ENCODE measurements at places on chromosomes 13 and 19. TPM values are rescaled to one million over a fixed set of nuclear protein-coding genes. Genes with fewer than 3 reads are reported as not detected.
A peak's percentile ranks its signal among the peaks of the same experiment; 100 is the strongest.

Gene PRKCG
- total RNA-seq: not detected

- no peak overlapping the region for H3K27ac ChIP-seq
- no peaks in the 10 kb centered on the region for H3K36me3 ChIP-seq
- no peaks in the 10 kb centered on the region for H3K27me3 ChIP-seq
Measured at GRCh38 chr13:67033170-67033569, 197.0 kb downstream of the PCDH9 start.

DNA sequence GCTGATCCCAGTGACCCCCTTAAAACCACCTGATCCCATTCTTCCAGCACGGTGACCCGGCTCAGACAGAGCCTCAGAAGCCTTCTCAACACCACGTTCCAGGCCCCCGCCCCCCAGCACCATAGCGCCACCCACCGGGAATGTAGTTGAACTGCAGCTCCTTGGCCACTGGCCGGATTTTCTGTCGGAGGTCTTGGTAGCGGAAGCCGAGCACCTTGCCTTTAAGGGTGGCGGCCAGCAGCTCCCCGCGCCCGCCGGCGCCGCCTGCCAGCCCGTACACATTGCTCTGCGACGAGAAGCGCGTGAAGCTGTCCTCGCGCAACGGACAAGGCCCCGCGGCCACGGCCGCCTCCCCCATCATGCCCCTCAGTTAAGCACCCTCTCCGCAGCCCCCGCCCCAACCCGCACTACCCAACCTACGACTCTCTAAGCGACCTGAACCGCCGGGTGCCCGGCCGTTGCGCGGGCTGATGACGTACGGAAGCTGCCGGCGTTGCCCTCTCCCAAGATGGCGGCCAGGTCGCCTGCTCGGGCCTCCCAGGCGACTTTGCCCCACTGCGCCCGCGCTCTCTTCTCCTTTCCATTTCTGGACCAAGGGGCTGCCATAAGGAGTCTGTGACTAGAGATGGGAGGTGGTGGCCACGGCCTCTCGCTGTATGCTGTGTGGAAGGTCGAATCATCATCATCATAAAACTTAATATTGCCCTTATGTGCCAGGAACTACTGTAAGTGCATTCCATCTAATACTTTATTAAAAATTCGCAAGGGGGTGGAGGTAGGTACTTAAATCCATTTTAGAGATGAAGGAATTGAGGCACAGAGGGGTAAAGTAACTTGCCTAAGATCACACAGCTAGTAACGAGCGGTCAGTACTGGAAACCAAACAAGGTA lies at the start of gene KPTN:
KPTN (minus strand) TSS at position 420 of the 891 bp plus-strand sequence; CDS start at position 361, 59 bp downstream.
- peak within 1 kb of the TSS; percentile 95 for H3K27ac ChIP-seq
- H3K27me3 ChIP-seq: no peaks in the 10 kb centered on the region
- H3K36me3 ChIP-seq: peaks cover 38% of the 10 kb centered on the region
- peaks cover 34% of the 10 kb centered on the region for H3K4me1 ChIP-seq
- H3K4me3 ChIP-seq: peak within 1 kb of the TSS; percentile 91

GRCh38 chr19:32471095-32471494 lies 65.5 kb downstream of the DPY19L3 start:
- peaks cover 29% of the 10 kb centered on the region for H3K36me3 ChIP-seq
- H3K4me3 ChIP-seq: no peak overlapping the region
- no peak for DNase-seq
- H3K27me3 ChIP-seq: no peaks in the 10 kb centered on the region

Gene SHISA2
- not detected for total RNA-seq

- no peak for DNase-seq
- H3K36me3 ChIP-seq: no peaks in the 10 kb centered on the region
- peaks cover 6% of the 10 kb centered on the region for H3K4me1 ChIP-seq
- H3K4me3 ChIP-seq: no peak overlapping the region
Measured at GRCh38 chr13:43985422-43986072, 105.8 kb downstream of the LACC1 start.
